ENCODE measurements at places on chromosomes 16 and 17.

GRCh38 chr17:35373534-35373983 lies at the start of gene SLFN11:
TSS of gene SLFN11 (minus strand) at chr17:35373621. CDS start at chr17:35363807, 9,814 bp downstream.
- DNase-seq, result peak; percentile 75

DNA sequence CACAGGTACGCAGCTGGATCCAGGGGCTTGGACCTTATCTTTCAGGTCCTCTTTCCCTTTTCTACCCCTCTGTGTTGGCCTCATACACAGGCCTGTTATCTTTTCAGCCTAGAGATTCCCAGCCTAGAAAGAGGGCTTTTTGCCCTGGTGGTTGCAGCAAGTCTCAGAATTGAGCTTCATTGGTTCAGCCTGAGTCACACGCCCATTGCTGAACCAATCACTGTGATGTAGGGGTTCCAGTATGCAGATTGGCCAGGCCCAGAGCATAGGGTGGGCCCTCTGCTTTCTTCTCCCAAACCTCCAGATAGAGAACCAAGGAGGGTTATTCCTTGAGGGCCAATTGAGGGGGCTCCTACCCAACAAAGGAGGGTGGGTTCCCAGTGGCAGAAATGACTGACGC lies 32.8 kb downstream of the GPT2 start:
- DNase-seq, result no peak

DNA sequence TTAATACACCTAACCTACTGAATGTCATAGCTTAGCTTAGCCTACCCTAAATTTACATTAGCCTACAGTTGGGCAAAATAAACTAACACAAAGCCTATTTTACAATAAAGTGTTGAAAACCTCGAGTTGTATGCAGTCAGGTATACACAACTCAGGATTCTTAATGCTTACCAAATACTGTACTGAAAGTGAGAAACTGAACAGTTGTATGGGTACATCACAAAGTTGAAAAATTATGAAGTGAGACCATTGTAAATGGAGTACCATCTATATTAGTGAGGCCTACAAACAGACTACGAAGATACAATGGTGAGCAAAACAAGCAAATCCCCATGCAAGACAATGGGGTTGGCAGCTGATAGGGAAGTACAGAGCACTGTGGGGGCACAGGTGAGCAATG lies 79.7 kb downstream of the VAT1L start:
- DNase-seq, result no peak

DNA sequence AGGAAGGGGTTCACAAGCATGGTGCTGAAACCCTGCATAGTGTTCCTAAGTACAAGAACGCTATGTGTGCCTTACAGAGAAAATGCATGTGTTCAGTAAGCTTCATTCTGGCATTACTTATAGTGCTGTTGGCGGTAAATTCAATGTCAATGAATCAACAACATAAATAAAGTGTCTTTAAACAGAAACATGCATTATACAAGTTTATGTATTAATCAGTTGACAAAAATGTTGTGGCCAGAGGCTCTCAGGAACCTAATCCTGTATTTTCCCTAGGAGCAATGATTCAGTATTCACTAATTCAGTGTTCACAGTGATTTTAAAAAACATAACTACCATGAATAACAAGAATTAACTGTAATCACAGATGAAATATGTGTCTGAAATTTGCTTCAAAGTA lies 47.1 kb upstream of the MYOCD start:
- DNase-seq, result peak; percentile 59

- no peak for DNase-seq
Measured at GRCh38 chr17:14552306-14552705, 251.4 kb downstream of the HS3ST3B1 start.

GRCh38 chr17:7897090-7897489 lies 8.5 kb downstream of the CHD3 start:
- no peak for DNase-seq

DNA sequence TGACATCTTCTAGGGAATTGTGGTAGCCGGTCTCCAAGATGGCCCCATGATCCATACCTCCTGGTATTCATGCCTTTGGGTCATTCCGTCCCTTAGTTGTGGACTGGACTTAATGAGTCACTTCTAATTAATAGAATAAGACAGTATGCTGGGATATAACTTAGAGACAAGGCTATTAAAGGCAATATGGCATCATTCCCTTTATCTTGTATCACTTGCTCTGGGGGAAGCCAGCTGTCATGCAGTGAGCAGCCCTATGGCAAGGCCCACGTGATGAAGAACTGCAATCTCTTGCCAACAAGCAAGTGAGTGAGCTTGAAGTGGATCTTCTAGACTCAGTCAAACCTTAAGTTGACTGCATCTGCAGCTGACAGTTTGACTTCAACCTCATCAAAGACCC lies 97.8 kb upstream of the MED13 start:
- DNase-seq, result no peak

DNA sequence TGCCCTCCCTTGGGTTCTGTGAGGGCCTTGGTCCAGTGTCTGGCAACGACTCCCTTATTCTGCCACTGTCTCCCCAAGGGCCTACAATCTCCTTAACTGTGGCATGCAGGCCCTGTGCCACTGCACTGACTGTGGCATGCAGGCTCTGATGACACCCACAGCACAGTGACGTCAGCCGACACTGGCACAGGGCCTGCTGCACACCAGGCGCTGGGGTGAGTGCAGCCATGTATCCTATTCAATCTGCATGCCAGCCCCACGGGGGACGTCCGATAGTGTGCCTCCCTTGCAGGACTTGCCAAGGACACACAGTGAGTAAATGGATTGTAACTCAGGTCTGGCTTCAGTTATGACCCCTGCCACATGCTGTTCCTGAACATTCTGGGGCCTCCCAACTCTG lies 39.8 kb upstream of the RASD1 start:
- no peak for DNase-seq

Measured in HS-5 (cell line).